ENCODE measurements at places on chromosomes 6 and 20.

DNA sequence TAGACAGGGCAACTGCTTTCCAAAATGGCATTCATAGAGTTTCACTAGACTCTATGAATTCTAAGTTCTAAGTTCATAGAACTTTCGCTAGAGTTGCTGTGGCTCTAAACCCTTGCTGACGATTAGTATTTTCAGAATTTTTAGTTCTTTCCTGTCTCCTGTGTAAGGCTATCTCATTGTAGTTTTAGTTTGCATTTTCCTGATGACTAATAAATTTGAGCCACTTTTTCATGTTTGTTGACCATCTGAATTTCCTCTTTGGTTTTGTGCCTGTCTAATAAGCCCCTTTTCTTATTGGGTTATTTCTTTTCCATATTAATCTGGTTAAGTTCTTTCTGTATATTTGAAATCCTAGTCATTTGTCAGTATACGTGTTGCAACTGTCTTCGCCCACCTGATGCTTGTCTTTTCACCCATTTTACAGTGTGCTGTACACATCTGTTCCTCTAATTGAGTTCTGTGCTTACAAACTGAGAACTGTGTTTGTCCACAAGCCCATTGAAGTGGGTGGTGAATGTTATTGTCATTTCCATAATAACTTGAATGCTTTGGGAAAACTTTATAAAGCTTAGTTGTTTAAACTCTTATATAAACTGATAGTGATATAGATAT is 177.7 kb upstream of the CDYL start:
- DNase-seq, result no peak

DNA sequence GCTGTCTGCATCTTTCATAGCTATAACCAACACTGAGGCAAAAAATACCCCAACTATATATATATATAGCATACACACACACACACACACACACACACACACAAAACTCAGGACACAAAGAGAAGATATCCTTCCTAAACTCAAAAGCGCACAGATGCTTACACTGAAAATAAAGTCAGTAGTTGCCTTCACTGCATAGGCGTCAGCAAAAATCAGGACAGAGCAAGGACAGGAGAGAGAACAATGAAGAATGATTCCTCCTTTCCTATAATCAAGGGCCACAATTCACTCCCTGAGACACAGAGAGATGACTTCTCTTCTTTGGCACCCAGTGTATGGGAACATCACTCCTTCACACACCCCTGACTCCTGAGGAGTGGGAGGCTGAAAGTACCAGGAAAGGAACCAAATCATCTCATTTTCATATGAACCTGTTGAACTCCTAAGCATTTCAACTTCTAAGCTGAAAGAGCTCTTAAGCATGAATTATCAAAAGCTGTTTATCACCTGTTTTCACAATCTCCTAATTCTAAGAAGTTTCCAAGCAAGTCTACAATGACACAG is 141.4 kb downstream of the HIVEP2 start:
- no peak for DNase-seq

- DNase-seq, result no peak
These were observed 20.4 kb downstream of the SIRPD start for GRCh38 chr20:1536893-1537730.

DNA sequence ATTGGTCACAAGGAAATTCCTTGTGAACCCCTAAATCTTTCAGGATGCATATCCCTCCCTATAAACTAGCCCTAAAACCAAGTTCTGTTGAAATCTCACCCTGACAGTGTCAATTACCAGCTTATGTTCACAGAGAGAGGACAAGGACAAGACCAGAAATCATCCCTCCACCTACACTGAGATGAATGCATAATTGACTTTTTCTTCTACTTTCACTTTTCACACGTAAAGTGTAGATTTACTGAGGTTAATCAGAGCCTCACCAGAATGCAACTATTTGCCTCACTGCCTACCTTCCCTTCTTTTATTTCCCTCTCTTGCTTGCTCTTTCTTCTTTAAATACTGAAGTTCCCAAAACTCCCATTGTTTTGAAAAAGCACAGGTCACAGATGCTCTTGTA is 15.3 kb upstream of the NKAIN2 start:
- no peak for DNase-seq

- DNase-seq, result no peak
These were observed 1.5 kb downstream of the SLC29A1 start for GRCh38 chr6:44224965-44225305.

- no peak for DNase-seq
These were observed 1.7 kb upstream of the TEAD3 start for GRCh38 chr6:35498422-35499067.
